ENCODE measurements at places on chromosomes 3 and 15.

GRCh38 chr3:96619475-96619874, 194.9 kb upstream of the EPHA6 start:
- no peak for DNase-seq

- no peak for DNase-seq
These were observed 87.9 kb downstream of the ITPR1 start for GRCh38 chr3:4581124-4581424.

- DNase-seq, result no peak
These were observed 846.5 kb upstream of the ALCAM start for GRCh38 chr3:104520228-104520655.

GRCh38 chr15:27095886-27096624, 125.1 kb downstream of the GABRG3 start:
- no peak for DNase-seq

DNA sequence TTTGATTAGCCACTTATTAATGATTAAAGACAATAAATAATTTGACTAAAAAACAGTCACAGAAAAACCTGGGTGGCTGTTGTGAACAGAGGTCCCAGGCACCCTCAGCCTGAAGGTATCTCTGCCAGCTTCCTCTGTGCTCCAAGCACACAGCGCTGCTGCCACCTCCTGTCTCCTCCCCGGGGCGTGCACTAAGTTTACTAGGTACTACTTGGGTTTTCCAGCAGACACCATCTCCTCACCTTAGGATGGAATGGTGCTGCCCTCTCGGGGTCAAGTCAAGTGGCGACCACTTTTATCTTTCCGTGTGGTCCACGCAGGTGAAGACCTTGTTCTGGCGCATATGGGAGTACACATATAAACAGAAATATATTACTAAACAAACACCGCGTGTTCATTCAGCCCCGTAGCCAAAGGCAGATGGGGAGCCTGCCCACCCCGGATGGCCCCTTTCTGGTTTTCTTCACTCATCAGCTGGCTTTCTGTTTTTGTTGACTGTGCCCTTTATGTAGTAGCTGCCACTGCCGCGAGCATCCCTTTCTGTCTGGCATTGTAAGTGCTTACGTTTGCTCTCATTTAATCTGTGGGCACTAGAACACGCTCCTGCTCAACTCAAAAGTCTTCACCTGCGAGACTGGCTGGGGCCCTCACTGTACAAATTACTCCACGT, 128.0 kb downstream of the LRIG1 start:
- no peak for DNase-seq

- DNase-seq, result no peak
These were observed 236.8 kb upstream of the UBE2E2 start for GRCh38 chr3:22966349-22966748.

- DNase-seq, result no peak
These were observed 351.0 kb downstream of the MCTP2 start for GRCh38 chr15:94582368-94582767.

GRCh38 chr3:136343873-136344555, 93.9 kb downstream of the PCCB start:
- DNase-seq, result no peak

DNA sequence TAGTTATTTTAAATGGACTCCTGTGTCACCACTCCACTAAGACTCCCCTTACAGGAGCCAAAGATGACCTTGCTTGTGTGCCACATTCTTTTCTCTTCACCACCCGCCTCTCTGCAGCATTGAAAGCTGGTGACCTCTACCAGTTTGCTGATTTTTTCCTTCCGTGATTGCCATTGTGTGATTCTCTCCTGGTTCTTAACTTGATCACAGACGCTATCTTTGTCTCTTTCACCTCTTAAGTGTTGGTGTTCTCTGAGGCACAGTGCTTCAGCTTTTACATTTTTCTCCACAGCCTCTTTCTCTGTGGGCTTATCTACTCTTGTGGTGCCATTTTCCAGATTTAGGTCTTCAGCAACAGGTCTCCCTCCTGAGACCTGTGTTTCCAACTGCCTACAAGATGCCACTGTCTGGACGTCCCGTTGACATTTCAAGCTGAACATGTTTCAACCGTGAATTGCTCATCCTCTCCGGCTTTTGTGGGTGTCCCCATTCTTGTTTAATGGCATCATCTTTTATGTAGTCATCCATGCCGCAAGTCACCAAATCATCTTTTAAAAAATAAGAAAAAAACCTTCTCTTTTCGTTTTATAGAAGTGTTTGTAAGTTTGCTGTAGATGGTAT, 26.5 kb downstream of the IQGAP1 start:
- no peak for DNase-seq

GRCh38 chr15:39313467-39313866, 267.4 kb upstream of the THBS1 start:
- DNase-seq, result no peak

DNA sequence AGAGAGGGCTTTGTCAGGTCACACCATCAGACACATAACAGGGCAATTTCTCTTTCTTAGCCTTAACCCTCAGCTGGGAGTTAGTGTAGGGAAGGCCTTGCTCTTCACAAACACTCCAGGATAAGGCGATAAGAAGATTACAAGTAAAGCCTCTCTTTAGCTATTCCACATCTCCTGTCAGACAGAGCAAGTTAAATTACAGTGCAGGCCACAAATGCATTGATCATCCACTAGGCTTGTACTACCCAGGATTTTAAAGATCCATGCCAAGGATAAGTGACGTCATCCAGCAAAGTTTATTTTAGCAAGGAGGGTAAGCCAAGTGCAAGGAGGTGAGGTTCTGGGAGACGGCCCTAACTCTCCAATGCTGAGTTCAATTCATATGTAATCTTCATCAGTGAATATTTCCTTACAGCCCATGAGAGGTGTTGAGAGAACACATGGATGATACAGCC, 890.6 kb upstream of the NR2F2 start:
- no peak for DNase-seq

DNA sequence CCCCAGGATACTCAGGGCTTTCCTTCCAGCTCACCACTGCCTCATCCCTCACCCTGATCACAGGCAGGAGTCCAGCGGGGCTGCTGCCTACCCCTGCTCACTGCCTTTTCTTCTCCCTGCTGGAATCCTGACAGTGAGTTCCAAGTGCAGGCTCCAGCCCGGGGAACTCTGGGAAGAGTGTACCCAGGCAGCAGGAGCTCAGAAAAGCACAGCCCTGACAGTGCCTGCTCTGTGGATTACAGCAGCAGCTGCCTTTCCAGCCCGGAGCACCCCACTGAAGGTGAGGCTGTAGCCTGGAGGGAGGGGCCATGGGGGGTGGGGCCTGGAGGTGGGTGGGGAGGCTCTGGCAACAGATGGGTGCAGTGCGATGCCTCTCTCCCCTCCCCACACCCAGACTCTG, 6.1 kb upstream of the JMJD7 start:
- no peak for DNase-seq

DNA sequence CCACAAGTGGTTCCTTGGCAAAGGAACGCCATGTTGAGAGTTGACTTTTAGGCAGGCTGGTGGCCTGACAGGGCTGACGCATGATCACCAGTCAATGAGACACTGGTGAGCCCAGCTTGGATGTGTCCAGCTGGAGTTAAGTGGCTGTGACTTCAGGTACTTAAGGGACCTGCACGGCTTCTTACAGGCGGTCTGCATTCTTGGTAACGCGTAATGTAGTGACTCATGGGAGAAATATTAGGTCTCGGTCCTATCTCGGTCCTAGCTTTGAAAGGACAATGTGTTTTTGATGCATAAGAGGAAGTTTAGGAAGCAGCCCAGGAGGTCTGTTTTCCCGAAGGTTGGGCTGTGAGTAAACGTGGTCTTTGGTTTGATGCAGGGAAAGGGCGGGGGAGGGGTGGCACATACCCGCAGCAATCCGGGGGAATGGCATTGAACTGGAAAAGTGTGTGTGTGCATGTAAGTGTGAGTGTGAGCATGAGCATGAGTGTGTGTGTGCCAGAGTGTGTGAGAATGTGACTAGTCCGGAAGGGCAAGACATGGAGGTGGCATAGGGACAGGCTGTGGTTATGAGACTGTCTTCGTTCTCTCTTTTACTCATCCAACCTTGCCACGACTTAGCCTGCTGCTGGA, 55.3 kb downstream of the FAM43A start:
- no peak for DNase-seq

GRCh38 chr15:88975891-88976290, 62.7 kb upstream of the MFGE8 start:
- no peak for DNase-seq

- DNase-seq, result no peak
These were observed 22.5 kb upstream of the CLK3 start for GRCh38 chr15:74593122-74593521.

GRCh38 chr3:147669077-147669476, 259.9 kb downstream of the ZIC1 start:
- DNase-seq, result no peak

GRCh38 chr3:52851348-52851747, 16.5 kb upstream of the MUSTN1 start:
- no peak for DNase-seq

DNA sequence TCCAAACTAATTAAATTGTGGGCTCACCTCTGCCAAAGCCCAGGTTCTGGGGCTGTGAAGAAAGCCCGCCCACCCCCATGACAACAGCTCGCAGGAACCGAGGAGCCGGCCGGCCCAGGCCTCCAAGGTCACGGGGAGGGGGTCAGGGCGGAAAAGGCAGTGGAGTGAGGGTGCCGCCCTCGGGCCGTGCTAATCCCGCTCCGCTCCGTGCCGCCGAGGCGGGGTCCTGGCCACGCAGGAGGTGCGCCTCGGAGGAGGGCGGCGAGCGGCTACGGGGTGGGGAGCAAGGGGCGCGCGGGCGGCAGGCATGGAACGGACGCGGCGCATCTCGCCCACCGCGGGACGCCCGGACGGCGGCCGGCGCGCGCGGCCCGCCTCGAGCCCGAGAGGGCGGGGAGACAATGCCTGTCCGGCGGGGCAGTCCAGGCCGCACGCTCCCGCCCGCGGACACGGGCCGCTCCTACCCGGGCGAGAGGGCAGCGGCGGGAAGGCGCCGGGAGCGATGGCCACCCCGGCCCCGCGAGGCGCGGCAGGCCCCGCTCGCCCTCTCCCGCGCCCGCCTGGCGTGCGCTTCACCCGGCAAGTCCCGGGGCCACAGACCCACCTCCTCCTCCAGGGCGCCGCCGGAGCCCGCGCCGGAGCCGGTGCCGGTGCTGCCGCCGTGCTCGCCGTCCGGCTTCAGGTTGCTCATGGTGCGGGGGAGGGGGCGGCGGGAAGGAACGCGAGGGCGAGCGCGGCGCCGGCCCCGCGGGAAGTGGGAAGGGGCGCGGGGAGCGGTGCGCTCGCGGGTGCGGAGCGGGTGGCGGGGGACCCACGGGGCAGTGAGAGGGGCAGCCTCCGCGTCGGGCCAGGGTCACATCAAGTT, 528 bp downstream of the RBPMS2 start:
- DNase-seq, result peak; percentile 59

DNA sequence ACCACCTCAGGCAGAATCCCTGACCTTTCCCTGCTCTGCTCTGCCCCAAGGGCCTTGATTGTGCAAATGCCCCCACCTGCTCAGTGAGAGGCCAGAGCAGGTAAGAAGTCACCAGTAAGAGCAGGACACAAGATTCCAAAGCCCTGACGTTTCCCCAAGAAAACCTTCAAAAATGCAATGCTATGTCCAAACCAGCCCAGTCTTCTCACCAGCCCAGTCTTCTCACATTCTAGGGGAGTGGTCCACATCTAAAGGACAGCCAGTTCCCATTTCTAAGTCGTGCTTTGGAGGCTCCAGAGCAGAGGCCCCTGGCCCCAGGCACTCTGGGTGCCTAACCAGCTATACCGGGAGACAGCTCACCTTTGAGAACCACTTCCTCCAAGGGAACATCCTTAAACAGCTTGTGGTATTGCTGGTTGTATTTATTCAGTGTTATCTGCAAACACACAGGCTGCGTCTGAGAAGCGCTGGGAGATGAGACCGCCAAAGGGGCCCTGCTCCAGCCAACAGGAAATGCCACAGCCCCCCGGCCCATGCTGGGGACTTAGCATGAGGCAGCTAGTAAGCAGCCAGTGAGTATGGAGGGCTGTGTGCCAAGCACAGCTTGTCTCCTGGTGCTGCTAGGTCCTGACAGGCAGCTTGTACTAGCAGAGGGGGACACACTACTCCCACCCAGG, 29.3 kb downstream of the GRAMD2A start:
- no peak for DNase-seq

- no peak for DNase-seq
These were observed 635.0 kb downstream of the TBL1XR1 start for GRCh38 chr3:176562331-176562730.

DNA sequence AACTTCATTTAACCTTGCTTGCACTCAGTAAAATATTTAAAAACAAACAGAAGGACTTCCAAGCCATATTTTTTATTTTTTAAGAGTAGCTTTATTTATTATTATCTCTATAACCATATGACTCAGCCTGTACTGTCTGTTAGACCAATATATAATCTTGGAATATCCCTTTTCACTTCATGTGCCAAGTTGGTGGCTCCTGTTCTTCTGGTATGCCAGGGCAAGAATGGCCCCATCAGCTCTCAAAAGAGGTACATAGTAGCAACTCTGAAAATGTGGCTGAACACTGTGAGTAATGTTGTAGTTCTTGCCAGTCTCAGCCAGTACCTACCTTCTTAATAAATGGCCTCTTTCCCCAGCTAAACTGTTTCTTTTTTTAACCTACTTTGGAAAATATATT, 257.0 kb upstream of the UBE2E1 start:
- DNase-seq, result no peak

- DNase-seq, result no peak
These were observed 41.7 kb upstream of the ADAMTS17 start for GRCh38 chr15:100383302-100384107.

DNA sequence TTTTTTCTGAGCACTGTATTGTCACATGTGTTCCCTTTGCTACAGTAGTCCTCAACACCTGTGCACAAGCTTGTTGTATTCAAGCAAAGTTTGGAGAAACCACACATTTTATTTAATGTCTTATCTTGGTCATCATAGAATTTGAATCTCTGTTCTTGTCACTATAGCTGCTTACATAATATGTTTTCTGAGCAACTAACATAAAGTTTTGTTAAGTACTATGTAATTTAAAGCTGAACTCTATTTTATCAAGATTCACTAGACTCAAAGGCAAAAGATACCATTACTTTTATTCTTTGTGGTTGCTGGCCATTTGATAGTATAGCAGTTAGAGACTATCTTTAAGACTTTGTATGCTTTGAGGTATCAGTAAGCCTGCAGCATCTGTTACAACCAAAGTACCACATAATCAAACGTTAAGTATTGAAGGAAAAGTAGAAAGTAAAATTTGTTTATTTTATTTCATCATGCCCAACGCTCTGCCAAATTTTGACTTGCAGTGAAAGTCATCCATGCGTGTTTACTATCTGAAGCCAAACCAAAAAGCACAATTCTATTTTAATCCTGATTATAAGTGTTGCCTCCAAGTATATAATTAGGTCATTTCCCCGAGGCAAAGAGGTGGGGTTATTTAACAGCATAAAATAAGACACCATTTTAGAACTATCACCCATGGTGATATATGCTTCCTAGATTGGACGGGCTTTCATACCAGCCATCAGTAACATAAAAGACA, 10.3 kb upstream of the ABHD10 start:
- no peak for DNase-seq

GRCh38 chr3:127406309-127407025, 118.6 kb upstream of the PRR20G start:
- peak; percentile 53 for DNase-seq

GRCh38 chr3:179133575-179133974, 14.6 kb upstream of the PIK3CA start:
- no peak for DNase-seq

Data from activated CD8-positive, alpha-beta memory T cell treated with anti-CD3 and anti-CD28 coated beads for 24 hours (primary cell).